ENCODE measurements at places on chromosomes 4 and X. TPM values are rescaled to one million over a fixed set of nuclear protein-coding genes. Genes with fewer than 3 reads are reported as not detected.
A peak's percentile ranks its signal among the peaks of the same experiment; 100 is the strongest.

- peaks cover 22% of the 10 kb centered on the region for H3K4me1 ChIP-seq
- H3K27ac ChIP-seq, result no peak overlapping the region
- H3K36me3 ChIP-seq, result no peaks in the 10 kb centered on the region
- H3K4me3 ChIP-seq, result no peak overlapping the region
- H3K27me3 ChIP-seq, result no peaks in the 10 kb centered on the region
Observed at GRCh38 chr4:153440475-153440874, 25.7 kb upstream of the TMEM131L start.

DNA sequence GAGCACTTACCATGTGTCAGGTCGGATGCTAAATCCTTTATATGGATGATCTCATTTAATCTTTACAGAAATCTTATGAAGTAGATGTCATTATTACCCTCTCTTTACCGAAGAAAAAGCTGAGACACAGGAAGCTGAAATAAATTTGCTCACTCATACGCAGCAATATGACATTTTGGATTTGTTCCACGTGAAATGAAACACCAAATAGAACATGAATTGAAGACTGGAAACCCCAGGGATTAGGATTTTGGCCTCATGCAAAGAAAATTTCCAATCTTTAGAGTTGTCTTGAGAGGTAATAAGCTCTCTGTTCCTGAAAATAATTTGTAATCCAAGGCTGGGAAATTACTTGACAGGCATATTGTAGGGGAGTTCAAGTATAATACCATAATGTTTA lies 354.4 kb upstream of the CLNK start:
- no peaks in the 10 kb centered on the region for H3K36me3 ChIP-seq
- no peak overlapping the region for H3K4me3 ChIP-seq
- DNase-seq, result no peak
- no peak overlapping the region for H3K27ac ChIP-seq
- no peaks in the 10 kb centered on the region for H3K27me3 ChIP-seq

- H3K27me3 ChIP-seq, result no peaks in the 10 kb centered on the region
- no peak for DNase-seq
- H3K4me3 ChIP-seq, result no peak overlapping the region
- no peaks in the 10 kb centered on the region for H3K36me3 ChIP-seq
- H3K4me1 ChIP-seq, result no peaks in the 10 kb centered on the region
- H3K27ac ChIP-seq, result no peak overlapping the region
Observed at GRCh38 chr4:26459054-26459755, 31.1 kb downstream of the CCKAR start.

GRCh38 chr4:38190717-38191178 lies 230.6 kb downstream of the PTTG2 start:
- no peaks in the 10 kb centered on the region for H3K36me3 ChIP-seq
- H3K27ac ChIP-seq, result no peak overlapping the region
- no peaks in the 10 kb centered on the region for H3K4me1 ChIP-seq

DNA sequence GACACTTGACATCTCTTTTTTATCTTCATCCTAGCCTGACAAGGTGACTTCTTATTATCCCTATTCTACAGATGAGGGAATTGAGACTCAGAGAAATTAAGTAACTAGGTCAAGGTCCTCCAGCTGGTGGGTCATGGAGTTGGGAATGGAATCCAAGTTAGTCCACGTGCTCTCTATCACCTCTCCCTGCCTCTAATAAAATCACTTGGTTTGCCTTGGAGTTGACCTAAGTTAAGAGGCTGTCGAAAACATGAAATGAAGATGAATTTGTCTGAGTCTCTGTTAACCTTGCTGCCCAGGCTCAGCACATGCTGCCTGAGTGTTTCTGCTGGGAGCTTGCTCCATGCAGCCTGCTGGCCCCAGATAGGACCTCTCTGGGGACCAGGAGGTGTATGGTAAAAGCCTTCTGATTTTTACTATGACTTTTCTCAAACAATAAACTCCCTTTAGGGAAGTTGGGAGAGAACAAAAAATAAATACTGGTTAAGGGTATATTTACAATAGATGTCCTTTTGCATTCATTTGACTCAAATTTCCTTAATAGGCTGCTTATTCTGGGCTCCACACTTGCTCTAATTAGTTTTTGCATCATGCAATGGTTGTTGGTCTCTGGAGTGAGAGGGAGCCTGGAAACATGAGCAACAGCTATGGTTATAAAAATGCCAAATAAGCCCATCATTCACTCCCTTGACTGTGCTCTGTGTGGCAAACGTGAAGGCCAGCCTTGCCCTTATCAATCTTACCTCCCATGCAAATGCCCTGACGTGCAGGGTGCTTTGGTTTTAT lies 61.6 kb upstream of the DHX15 start:
- H3K27ac ChIP-seq, result no peak overlapping the region
- no peaks in the 10 kb centered on the region for H3K36me3 ChIP-seq
- H3K4me1 ChIP-seq, result no peaks in the 10 kb centered on the region

GRCh38 chrX:113728937-113729336 lies 854.9 kb upstream of the HTR2C start:
- no peaks in the 10 kb centered on the region for H3K36me3 ChIP-seq
- no peak overlapping the region for H3K4me3 ChIP-seq
- DNase-seq, result no peak

DNA sequence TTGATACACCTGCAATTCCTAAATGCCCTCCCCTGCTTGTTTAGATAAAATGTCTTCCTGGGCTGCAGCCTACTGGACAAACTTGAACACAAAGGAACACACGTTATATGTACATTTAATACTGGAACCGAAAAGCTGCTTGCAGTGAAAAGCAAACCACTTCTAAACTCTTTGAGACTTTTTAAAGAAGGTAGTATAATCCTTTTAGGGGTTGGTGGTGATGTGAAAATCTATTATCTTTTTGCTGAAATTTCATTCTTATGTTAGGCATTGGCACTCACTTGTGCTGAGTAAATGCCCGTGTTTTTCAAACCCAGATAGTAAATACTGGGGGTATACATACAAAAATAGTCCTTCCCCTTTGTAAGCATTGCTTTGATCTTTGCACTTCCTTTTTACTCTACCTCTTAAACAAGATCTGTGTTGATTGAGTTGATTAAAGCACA lies 2.2 kb downstream of the NFKB1 start:
- peaks cover 11% of the 10 kb centered on the region for H3K4me1 ChIP-seq

DNA sequence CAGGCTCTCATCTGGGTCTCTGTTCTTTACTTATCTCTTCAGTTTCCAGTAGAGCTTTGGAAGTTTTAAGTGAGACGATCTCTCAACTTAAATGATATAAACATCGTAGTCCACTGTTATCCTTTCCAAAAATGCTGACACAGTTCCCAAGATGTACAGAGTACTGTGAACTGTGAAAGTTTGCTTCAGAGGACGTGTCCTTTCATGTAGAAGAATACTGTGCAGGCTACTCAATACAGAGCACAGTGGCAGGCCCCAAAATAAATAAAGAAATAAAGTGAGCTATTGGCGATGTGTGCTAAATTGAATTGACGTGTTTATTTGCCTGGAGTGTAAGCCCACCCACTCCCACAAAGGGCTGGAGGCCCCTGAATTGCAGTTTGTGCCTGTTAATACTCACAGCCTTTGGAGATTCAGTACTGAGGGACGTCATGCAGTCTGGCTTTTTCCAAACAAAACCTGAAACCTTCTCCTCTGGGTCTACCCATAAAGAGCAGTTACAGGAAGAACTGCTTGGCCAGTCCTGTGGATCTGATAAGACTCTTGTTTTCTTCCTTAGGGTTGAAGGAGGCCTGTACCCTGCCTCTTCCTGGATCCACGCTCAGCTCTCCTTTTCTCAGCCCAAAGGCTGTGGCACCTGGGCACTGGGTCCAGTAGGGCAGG lies 66.1 kb downstream of the SOWAHB start:
- H3K4me3 ChIP-seq, result no peak overlapping the region
- H3K27me3 ChIP-seq, result no peaks in the 10 kb centered on the region
- no peak for DNase-seq
- H3K36me3 ChIP-seq, result no peaks in the 10 kb centered on the region
- no peak overlapping the region for H3K27ac ChIP-seq
- H3K4me1 ChIP-seq, result no peaks in the 10 kb centered on the region

DNA sequence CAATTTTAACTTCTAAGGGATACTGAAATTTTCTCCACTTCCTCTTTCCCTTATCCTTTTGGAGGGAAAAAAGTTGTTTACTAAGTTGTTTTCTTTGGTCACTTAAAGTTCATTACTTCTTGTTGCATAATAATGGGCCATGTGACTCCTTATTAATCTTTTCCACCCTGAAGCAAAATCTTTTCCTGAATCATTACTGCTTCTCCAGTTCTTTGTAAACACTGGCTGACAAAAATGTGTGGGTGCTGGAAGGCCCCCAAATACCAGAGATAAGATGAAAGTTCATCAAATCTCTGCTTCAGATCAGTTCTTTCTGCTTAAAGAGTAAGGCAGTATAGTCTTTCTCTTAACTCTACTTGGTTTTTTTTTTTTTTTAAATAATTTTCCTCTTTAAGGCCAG lies 108.9 kb upstream of the NHS start:
- no peaks in the 10 kb centered on the region for H3K4me1 ChIP-seq
- H3K27ac ChIP-seq, result no peak overlapping the region
- no peaks in the 10 kb centered on the region for H3K27me3 ChIP-seq

- DNase-seq, result no peak
- no peaks in the 10 kb centered on the region for H3K4me1 ChIP-seq
- no peaks in the 10 kb centered on the region for H3K36me3 ChIP-seq
- no peaks in the 10 kb centered on the region for H3K27me3 ChIP-seq
Observed at GRCh38 chr4:185700048-185700447, 111.9 kb downstream of the SORBS2 start.

- H3K4me3 ChIP-seq, result no peak overlapping the region
- H3K4me1 ChIP-seq, result peaks cover 9% of the 10 kb centered on the region
- H3K27ac ChIP-seq, result no peak overlapping the region
- H3K27me3 ChIP-seq, result no peaks in the 10 kb centered on the region
- no peak for DNase-seq
Observed at GRCh38 chrX:123993326-123993725, 31.8 kb downstream of the STAG2 start.

DNA sequence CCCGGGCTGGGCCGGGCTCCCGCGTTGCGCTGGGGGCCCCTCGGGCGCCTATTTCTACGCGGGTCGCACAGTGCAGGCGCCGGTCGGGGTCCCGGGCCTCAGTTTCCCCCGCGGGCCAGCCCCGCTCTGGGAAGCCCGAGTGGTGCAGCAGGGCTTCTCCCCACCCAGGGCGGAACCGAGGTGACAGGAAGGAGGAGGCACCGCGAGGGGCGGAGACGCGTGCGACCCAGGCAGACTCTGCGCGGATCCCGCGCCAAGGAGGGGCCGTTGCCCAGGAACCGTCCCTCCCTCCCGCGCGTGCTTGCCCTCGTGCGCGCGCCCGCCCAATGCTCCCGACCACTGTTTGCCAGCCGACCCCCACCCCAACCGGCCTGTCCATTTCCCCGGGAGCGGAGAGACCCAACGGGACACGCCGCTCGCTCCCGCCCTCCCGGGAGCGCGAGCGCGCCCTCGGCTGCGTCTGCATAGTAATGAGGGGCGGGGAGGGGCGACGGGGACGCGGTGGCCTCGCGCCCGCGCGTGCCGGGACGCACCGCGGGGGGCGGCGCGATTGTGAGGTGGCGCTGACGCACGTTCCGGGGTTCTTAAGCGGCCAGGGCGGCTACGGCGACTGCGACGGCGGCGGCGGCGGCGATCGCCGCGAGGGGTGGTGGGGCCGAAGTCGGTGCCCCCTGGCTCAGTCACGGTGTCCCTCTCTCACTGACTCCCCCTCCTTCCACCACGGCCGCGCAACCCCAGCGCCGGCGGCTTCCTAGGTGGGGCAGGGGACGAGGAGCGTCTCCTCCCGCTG lies at the start of gene CPEB2:
TSS of gene CPEB2 (plus strand) at position 613 of the 790 bp plus-strand sequence. CDS start 193 bp downstream, outside the sequence.
- peak within 1 kb of the TSS; percentile 100 for H3K27ac ChIP-seq
- H3K36me3 ChIP-seq, result peaks cover under 1% of the 10 kb centered on the region
- H3K4me3 ChIP-seq, result peak within 1 kb of the TSS; percentile 88

DNA sequence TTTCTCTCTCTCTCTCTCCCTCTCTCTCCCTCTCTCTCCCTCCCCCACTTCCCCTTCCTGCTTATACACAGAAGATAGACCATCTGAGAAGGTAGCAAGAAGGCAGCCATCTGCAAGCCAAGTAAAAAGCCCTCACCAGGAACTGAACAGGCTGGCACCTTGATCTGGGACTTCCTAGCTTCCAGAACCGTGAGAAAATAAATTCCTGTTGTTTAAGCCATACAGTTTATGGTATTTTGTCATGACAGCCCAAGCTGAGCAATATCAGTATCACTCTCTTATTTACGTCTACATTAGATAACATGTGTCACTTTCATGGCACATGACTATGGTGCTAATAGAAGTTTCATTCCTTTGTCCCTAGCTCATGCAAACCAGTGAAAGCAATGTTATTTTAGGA lies 581.1 kb downstream of the INPP4B start:
- no peak overlapping the region for H3K4me3 ChIP-seq
- peak; percentile 42 for DNase-seq
- H3K27me3 ChIP-seq, result no peaks in the 10 kb centered on the region
- H3K27ac ChIP-seq, result no peak overlapping the region
- peaks cover 4% of the 10 kb centered on the region for H3K4me1 ChIP-seq

DNA sequence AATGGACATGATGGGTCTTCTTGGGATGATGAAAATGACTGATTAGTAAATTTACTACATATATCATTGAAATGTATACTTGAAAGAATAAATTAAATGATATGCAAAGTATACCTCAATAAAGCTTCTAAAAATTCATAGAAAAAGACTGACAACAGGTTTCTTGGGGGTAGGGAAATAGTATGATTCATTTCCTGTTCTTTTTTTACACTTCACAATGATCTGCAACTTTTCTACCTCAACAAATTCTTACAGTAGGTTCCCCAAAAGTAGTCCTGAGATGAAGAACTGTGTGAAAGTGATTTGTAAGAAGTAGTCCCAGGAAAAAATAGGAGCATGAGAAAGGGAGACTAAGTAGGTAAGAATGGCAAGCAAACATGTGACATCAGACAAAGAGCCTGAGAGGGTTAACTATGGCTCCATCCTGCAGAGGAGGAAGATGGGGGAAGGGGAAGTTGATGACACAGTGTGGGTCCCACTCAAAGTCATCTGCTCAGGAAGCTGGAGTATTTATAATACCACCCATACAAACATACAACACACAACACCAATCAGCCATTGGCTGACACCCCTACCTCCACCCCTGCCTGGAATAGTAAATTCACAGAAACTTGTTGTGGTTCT lies 73.9 kb downstream of the ARHGAP6 start:
- H3K4me1 ChIP-seq, result no peaks in the 10 kb centered on the region
- H3K36me3 ChIP-seq, result no peaks in the 10 kb centered on the region
- peak; percentile 0 for DNase-seq
- no peak overlapping the region for H3K27ac ChIP-seq
- no peaks in the 10 kb centered on the region for H3K27me3 ChIP-seq

Gene MAGEA11
- not detected for total RNA-seq

Gene USP51
- total RNA-seq, result 2.3 TPM

Gene SMIM10L2A
- 1.1 TPM for total RNA-seq

Gene POU3F4
- not detected for total RNA-seq

Gene MAGEA3
- not detected for total RNA-seq

Gene CT45A3
- not detected for total RNA-seq

Gene ZNF711
- 3.8 TPM for total RNA-seq
